ENCODE measurements at places on chromosomes 13 and 19. TPM values are rescaled to one million over a fixed set of nuclear protein-coding genes. Genes with fewer than 3 reads are reported as not detected.

DNA sequence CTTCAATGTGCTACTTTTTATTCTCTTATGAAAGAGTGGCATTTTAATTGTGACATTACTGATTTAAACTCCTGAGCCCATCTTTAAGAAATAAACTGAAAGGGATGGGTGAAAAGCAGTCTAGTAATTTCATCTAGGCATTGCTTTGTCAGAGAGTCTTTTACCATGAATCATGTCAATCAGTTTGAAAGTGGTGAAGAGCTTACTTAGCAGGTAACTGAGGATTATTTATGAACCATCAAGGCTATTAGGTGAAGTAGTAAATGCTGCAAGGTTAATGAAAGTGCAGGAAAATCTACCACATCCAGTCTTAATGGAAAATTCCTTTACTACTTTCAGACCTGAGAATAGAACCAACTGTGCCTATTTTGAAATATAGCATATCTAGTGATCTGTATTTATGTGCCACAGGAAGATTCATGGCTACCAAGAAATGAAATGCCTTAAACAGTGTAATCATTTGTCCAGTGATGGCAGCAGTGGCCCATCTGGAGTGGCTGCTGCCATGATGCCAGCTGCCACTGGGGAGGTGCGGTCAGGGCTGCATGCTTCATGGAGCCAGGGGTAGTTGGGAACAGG is 368.9 kb downstream of the SLITRK6 start:
- no peak for DNase-seq

- no peak for DNase-seq
Observed at GRCh38 chr13:57996717-57997116, 365.2 kb downstream of the PCDH17 start.

- DNase-seq = no peak
Observed at GRCh38 chr13:73482556-73482955, 423.8 kb downstream of the KLF5 start.

DNA sequence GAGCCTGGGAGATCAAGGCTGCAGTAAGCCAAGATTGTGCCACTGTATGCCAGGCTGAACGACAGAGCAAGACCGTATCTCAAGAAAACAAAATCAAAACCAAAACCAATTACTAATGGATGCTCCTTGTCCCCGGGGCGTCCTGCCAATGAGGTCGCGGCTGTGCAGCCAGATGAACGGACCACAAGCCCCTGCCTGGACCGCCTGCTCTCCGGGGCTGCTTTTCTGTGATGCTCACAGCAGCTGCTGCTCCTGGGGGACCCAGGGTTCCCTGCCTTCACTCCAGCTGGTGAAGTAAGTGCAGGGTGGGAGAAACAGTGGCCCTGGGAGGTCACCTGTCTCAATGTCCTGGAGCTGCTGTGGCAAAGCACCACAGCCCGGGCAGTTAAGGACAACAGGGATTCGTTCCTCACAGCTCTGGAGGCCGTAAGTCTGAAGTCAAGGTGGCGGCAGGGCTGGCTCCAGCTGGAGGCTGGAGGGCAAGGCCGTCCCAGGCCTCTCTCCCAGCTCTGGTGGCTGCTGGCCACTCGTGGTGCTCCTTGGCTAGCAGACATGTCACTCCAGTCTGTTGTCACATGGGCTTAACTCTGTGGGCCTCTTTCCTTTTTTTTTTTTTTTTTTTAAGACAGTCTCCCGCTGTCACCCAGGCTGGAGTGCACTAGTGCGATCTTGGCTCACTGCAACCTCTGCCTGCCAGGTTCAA is 10.1 kb downstream of the COPE start:
- DNase-seq = no peak

DNA sequence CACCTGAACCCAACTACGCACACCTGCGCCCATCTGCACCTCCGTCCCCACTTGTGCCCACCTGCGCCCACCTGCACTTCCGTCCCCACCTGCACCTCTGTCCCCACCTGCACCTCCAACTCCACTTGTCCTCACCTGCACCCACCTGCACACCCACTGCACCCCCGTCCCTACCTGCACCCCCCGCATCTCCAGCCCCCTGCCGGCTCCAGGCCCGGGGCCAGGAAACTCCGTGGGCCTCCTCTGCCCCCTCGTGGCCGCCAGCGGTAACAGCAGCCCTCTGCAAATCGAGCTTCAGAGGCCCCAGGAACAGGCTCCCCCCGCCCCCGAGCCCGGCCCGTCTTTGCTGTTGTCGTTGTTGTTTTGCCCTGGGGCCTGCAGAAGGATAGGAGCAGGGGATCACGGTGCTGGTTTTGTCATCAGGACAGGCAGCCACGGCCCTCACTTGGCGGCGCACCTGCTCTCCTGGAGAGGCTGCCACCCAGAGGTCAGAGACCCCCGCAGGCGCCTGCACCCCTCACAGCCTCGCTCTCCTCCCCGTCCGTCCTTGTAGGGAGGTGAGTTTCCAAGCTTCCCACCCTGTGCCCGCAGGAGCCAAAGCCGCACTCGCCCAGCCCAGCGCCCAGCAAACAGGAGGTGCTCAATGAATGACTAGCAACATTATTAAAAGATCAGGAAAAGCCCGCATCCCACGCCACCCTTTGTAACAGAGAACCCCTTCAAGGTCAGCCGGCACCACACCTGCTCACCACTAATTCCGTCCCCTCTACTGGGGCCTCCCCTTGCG is 65.4 kb downstream of the GNG7 start:
- no peak for DNase-seq

- DNase-seq = no peak
Observed at GRCh38 chr13:91056746-91057145, 290.7 kb upstream of the MIR17HG start.

DNA sequence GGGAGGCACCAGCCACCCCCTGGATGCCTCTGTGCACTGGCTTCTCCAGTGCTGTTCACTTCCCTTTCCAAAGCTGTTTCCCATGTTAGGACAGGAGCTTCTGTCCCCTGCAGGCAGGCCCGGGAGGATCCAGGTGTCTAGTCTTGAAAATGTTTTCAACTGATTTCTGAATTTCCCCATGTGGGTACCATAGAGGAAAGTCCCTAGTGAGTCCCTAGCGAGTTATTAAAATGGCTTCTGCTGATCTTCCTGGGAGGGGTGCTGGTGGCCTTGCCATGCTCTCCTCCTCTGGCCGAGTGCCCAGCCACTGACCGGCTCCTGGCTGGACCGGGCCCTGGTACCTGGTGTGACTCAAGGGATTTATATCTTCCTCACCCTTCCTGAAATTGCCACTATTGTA is 5.2 kb upstream of the ANKRD10 start:
- no peak for DNase-seq

- DNase-seq = no peak
Observed at GRCh38 chr13:93987458-93987857, 492.0 kb downstream of the DCT start.

DNA sequence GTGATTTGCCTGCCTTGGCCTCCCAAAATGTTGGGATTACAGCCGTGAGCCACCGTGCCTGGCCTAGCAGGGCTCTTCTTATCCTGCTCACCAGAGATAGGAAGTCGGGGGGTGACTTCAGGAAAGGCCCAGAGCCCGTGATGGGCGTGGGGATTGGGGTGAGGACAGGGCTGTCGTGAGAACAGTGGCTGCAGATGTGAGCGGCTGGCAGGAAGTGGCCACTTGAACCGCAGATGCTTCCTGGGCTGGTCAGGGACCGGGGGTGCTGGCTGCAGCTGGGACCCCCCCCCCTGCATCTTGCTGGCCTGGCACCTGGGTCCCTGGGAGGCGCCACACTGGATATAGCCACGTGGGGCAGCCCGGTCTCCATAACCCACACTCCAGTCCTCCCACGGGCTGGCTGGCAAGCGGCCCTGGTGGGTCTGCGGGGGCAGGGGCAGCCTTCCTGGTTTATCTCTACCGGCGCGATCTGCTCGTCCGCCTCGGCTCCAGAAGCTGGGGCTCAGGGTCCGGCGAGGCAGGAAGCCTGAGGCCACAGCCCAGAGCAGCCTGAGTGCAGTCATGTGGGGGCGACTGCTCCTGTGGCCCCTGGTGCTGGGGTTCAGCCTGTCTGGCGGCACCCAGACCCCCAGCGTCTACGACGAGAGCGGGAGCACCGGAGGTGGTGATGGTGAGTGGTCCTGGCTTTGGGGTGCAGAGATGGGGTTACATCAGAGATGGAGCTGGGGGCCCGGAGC is at the start of gene F2RL3:
Gene F2RL3, plus strand, starts transcription at position 371 of the 737 bp plus-strand sequence. Its CDS starts 191 bp downstream, at position 562.
- DNase-seq = no peak

- DNase-seq = peak; percentile 75
Observed at GRCh38 chr19:27793128-27793643, 1419.8 kb downstream of the UQCRFS1 start.

- no peak for DNase-seq
Observed at GRCh38 chr19:3710265-3710812, 2.2 kb downstream of the TJP3 start.

DNA sequence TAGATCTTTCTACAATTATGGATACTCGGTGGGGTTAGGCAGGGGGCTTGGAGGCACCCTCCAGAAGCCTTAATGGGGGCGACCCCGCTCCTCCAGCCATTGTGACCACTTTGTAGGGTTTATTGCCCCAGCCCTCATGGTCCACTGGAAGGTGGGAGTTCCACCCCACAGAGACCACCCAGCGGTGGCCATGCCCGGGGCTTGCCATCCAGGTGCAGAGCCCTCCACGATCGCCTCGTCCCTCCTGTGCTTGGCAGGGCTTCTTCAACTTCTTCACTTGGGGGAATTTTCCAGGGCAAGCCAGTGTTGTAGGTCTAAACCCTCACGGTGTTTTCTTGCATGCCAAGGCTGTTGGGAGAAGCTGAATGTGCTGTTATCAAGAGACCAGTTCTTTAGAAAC is 16.1 kb downstream of the ZNF536 start:
- DNase-seq = no peak

DNA sequence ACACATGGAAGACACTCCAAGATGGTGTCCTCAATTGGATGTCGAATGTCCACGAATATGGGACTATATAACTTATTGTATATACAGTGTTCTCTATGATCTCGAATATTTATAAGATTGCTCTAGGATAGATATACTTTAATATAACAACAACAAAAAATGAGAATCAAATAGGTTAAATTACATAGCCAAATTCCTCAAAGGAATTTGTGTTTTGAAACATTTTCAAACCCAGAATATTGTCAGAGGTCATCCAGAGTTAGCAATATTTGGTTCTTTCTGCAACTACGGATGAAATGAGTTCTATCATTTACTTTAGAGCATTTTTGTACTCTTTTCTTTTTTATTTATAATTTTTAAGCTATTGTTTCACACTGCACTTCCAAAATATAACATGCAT is 857.8 kb downstream of the GPC5 start:
- DNase-seq = no peak

DNA sequence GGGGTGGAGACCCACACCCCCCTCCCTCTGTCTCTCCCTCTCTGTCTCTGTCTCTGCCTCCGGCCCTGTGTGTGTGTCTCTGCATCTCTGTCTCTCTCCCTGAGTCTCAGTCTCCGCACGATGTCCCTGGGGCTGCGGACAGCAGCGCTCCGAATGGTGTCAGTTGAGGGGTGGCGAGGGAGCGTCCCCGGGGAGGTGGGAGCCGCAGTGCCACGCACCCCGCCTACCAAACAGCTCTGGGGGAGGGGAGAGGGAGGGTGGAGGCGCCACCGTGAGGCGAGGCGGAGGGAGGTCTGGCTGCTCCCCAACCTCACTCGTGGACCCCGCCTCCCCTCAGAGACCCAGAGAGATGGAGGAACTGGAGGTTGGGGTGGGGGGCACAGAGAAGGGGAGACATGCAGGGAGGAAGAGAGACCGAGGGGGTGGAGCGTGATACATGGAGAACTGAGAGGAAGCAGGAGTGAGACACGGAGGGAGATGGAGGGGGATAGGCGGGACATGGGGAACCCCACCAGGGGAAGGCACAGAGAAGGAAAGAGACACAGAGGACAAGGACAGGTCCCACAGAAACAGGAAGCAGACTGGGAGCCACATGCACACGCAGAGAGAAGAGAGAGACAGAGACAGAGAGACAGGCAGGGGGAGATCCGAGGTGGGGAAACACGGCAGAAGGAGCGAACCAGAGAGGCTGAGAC is 7.2 kb downstream of the ERFL start:
- no peak for DNase-seq

DNA sequence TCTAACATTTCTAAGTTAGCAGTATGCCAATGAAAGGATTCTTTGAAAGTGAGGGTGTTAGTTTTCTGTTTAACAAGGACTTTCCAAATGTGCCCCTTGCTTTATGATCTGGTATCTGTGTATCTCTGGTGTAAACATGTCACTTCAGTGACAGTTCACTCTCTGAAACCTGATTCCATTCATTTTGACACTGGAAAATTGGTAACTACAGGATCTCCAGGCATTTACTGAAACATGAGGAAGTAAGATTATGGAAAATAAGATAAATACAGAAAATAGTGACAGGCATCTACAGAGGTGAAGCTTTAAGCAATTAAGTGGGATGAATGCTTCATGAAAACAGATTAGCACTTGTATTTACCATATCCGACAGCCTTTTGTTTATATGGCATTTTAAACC is 101.6 kb upstream of the MYO16 start:
- no peak for DNase-seq

DNA sequence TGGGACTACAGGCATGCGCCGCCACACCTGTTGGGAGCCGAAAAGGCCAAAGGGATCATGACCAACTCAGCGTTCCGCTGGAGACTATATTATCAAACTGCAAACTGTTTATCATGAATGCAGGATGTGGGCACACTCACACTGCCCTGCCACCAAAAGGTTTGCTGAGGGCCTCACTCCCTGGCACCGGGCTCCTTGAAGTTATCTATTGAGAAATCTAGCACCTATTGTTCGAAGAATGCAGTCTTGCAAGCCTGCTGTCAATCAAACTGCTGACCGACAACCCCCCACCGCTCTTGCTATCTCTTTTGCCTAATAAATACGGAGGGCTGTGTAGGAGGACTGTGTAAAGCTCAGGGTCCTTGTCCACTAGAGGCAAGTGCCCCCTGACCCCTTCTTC is 5.2 kb upstream of the ZNF836 start:
- DNase-seq = no peak

DNA sequence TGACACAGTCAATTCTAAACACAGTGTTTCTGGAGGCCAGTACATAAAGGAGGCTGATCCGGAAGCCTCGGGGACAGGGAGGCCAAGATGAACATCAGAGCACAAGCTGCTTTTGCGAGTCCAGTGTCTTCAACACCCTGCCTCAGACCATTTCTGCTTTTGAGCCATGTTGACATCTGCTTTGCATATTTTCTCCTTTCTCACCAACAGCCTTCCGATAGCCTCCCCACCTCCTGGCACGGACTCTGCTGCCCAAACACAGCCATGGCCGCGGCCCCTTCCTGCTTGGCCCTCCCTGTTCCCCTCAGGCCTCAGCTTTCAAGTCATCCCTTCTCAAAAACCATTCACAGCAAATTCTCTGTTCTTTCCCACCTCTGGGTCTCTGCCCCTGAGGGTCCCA is 3.6 kb downstream of the LRRC25 start:
- DNase-seq = no peak

C5AR1 gene
- not detected for total RNA-seq

FCER2 gene
- total RNA-seq = not detected

ZNF567 gene
- 7.7 TPM for total RNA-seq

TINCR gene
- 1.0 TPM for total RNA-seq
